ENCODE measurements at places on chromosomes 2 and 18.

GRCh38 chr18:76593843-76594242 is 98.8 kb upstream of the ZNF516 start:
- DNase-seq = no peak

DNA sequence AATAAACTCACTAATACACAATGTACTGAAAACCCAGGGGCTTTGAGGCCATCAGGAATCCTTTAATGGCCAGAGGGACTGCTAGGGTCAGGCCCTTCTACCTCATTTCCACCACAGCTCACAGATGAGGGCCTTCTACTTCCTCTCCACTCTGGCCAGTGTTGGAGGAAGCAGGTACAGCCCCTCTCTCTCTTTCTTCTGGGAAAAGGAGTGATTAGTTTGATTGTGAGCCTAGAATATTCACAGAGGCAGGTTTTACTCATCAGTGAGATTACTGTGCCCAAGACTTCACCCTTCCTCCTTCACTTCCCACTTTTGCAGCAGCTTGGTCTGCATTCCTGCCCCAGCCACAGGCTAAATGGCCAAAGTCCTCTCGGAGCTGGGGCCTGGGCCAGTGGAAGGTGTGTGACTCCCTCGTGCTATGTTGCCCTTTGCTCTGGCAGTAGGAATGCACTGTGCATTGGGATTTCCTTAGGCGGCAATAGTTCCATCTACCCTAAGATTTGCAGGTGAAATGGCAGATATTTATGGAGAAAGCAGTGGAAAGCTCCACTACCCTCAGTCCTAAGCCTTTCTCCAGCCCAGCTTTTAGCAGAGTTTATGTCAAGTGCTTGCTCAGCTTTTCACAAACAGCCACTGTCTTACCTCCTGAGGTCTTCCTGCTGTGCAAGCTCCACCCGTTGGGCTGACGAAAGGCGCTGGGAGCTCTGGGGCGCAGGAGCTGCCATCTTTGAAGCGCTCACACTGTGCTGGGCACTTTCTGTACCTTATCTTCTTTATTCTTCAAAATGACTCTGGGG is 36.2 kb upstream of the YES1 start:
- DNase-seq = peak; percentile 88

DNA sequence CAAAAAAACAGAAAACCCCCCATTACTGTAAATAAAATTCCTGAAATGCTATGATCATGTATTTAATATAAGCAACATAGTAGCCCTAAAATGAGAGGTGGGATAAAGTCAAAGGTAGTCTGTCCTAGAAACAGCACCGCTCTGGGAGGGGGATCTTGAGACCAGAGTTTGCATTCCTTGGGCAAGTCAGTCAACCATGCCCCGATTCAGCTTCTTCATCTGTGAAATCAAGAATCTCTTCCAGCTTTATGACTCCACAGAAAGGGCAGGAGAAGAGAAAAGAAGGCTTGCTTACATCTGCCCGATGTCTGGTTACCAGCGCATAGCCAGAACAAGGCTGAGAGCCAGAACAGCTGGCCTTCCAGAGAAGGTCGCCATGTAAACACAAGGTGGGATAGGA is 2.1 kb upstream of the FBLN7 start:
- DNase-seq = no peak

GRCh38 chr2:50956886-50957285 is 75.0 kb downstream of the NRXN1 start:
- no peak for DNase-seq

GRCh38 chr18:33184175-33184574 is 256.3 kb downstream of the CCDC178 start:
- DNase-seq = peak; percentile 23

- DNase-seq = no peak
These were observed 36.1 kb downstream of the GLI2 start for GRCh38 chr2:120771781-120772208.

DNA sequence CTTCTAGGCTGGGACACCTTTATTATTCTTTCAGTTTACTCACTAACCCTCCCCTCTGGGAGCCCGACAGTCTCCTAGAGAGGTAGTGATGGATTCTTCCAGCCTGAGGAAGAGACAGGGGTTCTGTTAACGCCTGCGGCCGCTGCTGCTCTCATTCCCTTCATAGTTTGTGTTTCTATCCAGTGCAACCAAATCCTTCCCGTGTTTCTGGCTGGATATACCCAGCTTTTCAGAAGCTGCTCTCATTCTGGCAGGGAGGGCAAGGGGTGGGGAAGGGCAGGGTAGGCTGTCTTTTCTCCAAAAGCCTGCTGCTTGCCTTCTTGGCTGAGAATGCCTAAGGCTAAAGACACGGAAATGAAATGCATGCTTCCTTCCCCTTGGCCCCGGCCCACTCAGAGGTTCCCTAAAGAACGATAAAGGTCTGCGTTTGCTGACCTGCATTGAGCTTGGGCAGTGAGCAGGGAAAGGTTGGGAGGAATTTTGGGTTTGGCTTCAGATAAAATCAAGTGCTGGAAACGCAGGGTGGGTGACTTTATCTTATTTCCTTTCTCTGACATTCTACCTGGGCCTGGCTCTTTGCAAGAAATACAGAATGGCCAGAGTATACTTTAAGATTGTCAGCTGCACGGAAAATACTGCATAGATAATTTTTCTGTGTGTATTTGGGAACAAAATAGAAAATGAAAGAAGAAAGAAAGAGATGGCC is 390.9 kb downstream of the NBAS start:
- no peak for DNase-seq

- no peak for DNase-seq
These were observed 24.7 kb upstream of the DARS1 start for GRCh38 chr2:136010126-136010525.

DNA sequence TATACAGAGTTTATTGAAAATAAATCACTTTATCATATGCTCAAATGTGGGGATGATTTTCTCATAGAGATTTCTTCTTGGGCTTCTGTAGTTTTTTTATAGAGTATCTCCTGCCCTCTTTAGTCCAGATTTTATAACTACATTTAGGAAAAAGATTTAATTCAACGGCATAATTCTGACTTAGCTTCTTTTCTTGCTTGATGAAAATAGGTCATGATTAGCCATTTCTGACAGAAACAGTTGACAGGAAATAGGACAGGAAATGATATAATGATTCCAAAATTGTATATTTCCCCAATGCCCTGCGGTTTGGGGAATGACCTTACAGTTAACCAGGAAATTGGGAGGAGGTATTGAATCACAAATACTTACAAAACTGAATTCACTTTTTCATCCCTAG is 1531.9 kb upstream of the ACVR2A start:
- DNase-seq = peak; percentile 28

DNA sequence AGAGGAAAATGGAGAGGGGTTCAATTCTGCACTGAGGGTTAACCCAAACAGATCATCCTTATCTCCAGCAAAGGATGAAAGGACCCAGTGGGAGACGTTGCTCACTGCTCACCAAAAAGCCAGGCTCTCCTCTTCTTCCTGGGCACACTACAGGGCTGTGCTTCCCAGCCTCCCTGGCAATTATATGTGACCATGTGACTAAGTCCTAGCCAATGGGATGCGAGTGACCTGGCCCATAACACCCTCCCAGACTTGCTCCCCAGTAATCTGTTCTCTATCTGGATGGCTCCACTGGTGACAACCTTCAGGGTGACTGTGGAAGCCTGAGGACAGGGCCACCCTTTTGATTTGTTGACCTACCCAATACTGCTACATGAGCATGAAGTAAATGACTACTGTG is 10.9 kb upstream of the PRKCE start:
- no peak for DNase-seq

GRCh38 chr2:22359071-22359672 is 1025.8 kb upstream of the KLHL29 start:
- DNase-seq = no peak

- no peak for DNase-seq
These were observed 194.2 kb downstream of the INHBB start for GRCh38 chr2:120539937-120540718.

- no peak for DNase-seq
These were observed 157.0 kb upstream of the RND3 start for GRCh38 chr2:150644298-150645067.

GRCh38 chr2:196653843-196654242 is 14.3 kb downstream of the CCDC150 start:
- no peak for DNase-seq

- DNase-seq = no peak
These were observed 15.2 kb downstream of the GNLY start for GRCh38 chr2:85709401-85709811.

GRCh38 chr2:113015042-113015441 is 9.8 kb downstream of the IL36A start:
- no peak for DNase-seq

- DNase-seq = no peak
These were observed 157.1 kb downstream of the GALNT3 start for GRCh38 chr2:165636959-165637358.

- no peak for DNase-seq
These were observed 1397.6 kb upstream of the DDX18 start for GRCh38 chr2:116416731-116417377.

- DNase-seq = peak; percentile 14
These were observed 80.2 kb downstream of the ASAP2 start for GRCh38 chr2:9286554-9287399.

- no peak for DNase-seq
These were observed 759.5 kb downstream of the RNF144A start for GRCh38 chr2:7676714-7677113.

GRCh38 chr2:174078275-174078674 is 113.1 kb upstream of the SP3 start:
- DNase-seq = no peak

GRCh38 chr2:78999406-78999805 is 26.1 kb upstream of the REG3G start:
- peak; percentile 22 for DNase-seq

GRCh38 chr2:177733-178132 is 86.1 kb downstream of the SH3YL1 start:
- peak; percentile 1 for DNase-seq

DNA sequence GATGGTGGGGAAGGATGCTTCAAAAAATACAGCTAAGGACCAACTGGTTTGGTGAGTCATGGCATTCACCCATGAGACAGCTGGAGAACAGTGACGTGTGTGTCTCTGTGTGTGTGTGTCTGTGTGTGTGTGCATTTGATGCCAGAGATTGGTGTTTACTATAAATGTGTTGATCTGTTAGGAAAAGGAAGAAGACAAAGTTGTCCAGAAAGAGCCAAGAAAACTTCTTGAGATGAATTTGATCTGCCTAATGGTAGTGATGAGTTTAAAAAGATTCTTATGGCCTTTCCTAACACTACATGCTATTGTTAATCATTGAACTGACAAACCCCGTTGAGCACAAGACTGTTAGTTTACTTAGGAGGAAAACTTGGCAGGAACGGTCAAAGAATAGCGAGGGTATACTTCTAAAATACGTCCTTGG is 36.4 kb upstream of the IL1R1 start:
- peak; percentile 13 for DNase-seq

- DNase-seq = no peak
These were observed 277.1 kb upstream of the NRP2 start for GRCh38 chr2:205405194-205405593.

DNA sequence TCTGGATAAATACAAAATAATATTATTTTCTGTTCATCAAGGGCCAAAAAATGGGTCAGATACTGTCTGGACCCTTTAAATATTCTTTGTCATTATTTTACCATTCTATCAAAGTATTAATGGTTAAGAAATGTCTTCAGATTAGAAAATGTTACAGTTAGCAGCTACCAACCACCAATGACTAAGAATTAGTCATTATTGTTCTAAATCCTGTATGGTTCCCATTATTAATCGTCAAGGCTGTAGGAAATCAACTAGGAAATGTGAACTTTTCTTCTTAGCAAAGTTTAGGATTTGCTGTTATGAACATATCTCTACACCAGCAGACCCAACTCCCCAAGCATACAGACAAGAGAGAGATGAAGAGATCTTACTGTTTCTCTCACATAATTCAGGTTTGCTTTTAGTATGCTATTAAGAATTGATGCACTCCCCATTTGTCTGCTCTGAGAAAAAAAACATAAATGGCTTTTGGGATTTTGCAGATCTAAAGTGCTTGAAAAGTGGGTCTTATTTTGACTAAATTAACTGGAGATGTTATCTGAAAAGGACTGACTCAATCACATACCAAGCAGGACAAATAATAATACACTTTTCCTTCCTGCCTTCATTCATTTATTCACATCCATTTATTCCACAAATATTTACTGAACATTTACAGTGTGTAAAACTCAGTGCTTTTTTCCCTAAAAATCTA is 147.7 kb downstream of the PPP1R1C start:
- no peak for DNase-seq

- DNase-seq = peak; percentile 59
These were observed 38.7 kb upstream of the MEX3C start for GRCh38 chr18:51236225-51236624.

DNA sequence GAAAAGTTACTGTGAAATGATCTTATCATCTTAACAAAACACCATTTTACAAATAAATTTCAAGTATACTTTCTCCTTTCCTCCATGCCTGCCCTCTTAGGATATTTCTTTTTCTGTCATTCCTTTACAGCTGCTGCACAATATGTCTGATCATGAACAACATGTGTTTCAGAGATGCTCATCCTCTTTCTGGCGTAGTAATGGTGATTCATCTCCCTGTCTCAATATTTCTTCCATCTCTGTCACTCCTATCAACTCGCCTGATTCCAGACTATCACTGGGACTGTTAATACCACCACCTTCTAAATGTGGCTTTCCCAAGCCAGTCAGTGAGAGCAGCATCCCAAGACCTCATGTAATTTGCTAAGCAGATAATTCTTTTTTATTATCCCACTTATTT is 290.5 kb downstream of the GULP1 start:
- no peak for DNase-seq

DNA sequence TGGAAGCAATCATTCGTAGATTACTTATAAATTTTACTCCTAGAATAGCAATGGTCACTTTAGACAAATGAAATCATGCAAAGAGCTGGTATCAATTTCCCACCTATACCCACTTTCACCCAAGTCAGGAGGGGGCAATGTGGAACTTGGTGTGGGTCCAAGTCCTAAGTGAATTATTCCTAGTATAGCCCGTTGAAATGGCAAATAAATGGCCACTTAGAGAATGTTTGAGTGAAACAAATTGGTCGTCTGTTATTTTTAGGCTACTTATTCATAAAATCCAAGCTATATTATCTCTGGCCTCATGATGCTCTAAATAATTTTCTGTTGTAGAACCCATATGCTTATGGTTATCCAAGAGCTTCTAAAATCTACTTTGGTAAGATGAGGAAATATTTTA is 98.1 kb downstream of the MYO3B start:
- DNase-seq = no peak

DNA sequence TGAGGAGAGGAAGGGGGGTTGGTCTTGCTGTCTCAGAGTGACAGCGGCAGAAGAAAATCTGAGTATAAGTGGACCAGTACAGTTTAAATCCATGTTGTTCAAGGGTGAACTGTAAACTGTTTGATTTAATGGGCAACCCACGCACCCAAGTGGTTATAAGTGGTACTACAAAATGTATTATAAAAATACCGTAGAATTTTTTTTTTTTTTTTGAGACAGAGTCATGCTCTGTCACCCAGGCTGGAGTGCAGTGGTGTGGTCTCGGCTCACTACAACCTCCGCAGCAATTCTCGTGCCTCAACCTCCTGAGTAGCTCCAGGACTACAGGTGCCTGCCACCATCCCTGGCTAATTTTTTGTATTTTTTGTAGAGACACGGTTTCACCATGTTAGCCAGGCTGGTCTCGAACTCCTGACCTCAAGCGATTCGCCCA is 2.1 kb upstream of the CHCHD5 start:
- DNase-seq = peak; percentile 77

- no peak for DNase-seq
These were observed 31.8 kb downstream of the STRADB start for GRCh38 chr2:201483342-201483741.

GRCh38 chr2:12818416-12819102 is 101.8 kb downstream of the TRIB2 start:
- DNase-seq = no peak
